ENCODE measurements at places on chromosomes 6 and 20.

DNA sequence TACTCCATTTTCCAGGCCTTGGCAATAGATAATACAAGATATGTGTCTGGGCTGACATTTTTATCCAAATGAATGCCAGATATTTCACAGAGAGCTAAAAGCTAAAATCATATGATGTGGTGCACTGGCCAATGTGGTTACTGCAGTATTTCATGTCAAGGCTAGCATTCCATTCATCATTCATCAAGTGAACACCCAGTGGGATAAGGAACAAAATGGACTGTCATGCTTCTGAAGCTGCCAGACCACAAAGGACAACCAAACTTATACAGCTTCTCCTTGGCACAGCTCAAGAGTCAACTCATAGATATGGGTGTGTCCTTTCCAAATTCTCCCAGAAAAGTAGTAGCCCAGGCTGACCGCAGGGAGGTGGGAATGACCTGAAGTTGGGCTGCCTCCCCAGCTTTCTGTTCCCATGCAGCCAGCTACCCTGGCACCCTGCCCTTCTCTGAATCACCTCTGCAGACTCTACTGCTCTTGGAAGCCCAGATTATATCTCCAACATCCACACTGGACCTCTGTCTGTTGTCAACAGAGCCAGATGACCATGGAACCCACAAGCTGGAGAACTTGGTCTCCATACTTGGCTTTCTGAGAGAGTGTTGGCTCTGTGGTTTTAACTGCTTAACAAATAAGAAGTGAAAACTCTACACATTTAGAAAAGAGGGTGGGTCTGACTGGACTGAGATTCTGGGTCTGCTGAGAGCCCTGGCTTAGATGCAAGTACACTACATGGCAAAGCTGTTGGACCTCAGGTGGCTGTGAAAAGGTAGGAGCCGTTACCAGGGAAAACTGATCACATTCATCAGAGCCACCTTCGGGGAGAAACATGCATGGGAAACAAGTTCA, 122.8 kb downstream of the ALDH8A1 start:
- peak; percentile 99 for DNase-seq

DNA sequence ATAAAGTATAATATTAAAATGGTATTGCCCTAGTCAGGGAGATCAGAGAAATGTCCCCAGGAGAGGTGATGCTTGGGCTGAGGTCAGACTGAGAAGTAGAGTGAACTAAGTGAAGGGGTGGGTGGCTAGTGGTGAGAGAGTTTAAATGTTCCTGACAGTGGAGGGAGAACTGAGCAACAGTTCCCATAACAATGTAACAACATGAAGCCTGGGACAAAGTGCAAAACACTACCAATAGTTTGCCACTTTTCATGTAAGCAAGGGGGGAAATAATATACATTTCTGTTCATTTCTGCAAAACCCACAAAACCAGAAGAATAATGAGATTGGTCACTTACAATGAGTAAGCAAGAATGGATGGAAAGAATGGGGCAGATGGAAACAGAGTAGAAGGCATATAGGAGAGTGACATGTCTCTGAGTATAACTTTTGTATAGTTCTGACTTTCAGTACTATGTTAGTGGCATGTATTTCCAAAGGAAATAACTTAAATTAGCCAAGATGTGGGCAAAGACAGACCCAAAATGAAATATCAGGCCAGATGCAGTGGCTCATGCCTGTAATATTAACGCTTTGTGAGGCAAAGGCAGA, 13.3 kb upstream of the FAXC start:
- DNase-seq, result no peak

DNA sequence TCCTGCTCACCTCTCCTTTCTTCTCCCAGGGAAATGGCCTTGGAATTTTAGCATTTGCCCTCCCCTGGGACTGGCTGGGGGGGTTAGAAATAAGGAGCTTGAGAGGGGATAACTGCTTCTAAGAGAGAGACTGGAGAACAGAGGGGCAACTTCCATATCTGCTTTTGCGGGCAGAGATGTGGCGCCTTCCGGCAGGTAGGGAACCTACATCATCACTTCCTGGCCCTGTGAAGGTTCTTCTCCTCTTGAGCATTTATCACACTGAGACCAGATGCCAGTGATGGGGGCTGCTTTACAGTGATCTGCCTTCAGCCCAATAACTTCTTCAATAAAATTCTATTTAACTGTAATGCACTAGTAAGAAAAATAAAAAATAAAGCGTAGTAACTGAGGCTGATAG, 48.1 kb downstream of the TBC1D7 start:
- no peak for DNase-seq

DNA sequence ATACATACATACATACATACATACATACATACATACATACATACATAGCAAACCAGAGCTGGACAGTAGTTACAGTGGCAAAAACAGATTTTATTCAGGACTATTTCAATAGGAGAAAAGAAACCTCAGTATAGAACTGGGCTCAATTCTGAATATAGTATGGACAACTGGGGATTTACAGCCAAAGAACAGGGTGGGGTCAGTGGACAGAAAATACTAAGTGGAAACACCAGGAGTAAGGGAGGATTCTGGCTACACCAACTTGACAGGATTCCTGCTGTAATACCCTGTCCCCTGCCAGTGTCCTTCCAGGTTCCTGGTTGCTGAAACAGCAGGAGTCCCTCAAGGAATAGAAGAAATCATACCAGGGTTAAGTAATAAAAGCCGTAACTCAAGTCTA, 293.1 kb downstream of the SLC35F1 start:
- no peak for DNase-seq

- no peak for DNase-seq
Observed at GRCh38 chr20:46575937-46576461, 25.5 kb upstream of the OCSTAMP start.

DNA sequence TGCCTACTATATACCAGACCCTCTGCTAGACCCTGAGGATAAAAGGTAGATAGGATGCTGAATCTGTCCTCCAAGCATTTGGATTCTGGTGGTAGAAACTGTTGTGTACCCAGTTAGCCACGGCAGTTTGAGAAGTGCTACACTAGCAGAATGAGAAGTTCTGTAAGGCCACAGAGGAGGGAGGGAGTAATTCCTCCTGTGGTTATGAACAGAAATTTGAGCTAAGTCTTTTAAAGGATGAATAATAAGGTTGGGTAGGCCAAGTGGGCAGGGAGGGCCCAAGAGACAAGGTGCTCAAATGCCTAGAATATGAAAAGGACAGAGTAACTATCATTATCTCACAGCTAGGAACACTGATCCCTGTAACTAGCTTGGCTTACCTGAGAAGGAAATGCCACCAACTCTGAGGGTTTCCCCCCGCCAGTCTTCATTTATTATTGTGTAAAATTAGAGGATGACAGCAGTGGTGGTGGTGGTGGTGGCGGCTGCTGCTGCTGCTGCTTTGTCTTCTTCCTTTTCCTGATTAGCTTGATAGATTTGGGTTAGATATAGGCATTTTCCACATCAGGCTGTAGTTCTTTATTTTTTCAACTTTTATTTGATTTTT, 243.3 kb downstream of the PRL start:
- no peak for DNase-seq

GRCh38 chr6:117264692-117265409, 507 bp upstream of the VGLL2 start:
- DNase-seq, result peak; percentile 23

GRCh38 chr6:37575221-37575620, 75.5 kb upstream of the CCDC167 start:
- no peak for DNase-seq

GRCh38 chr20:19809505-19809904, 51.4 kb downstream of the RIN2 start:
- no peak for DNase-seq

DNA sequence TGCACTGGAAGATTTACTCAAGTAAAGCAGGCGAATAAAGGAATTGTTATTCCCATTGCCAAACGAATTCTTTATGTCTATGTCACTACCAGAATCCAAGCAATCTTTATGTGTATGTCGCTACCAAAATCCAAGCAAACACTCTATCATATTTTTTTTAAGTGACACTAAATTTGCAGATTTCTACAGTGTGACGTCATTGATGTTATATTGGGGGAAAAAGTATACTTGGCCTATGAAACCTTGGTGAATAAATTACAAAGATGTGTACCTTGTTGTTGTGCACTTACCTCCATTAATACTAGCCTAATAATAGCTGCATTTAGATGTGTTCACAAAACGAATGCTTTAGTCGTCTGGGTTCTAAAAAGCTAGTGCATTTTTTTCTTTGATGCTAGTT, 957 bp downstream of the TTK start:
- DNase-seq, result no peak

DNA sequence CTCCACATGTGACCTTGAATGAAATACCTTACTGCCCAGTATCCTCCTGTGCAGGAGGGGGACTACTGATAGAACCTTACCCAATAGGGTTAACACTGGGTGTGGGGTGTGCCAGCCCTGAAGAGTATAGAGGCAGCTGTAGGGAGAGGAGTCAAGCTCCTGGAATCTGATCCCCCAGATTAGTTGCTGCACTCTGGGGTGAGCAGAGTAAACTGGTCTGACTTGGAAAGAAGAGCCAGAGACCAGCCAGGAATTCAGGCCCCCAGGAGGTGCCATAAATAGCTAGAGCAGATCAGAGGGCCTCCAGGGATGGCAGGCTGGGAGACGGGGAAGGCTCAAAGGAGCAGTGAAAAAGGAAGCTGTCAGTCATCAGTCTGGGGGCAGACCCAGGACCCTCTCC, 3.5 kb upstream of the APOBEC2 start:
- DNase-seq, result peak; percentile 69

- DNase-seq, result no peak
Observed at GRCh38 chr6:67394254-67394653, 1240.8 kb upstream of the ADGRB3 start.

- peak; percentile 28 for DNase-seq
Observed at GRCh38 chr20:45445805-45446562, 23.6 kb upstream of the WFDC2 start.

DNA sequence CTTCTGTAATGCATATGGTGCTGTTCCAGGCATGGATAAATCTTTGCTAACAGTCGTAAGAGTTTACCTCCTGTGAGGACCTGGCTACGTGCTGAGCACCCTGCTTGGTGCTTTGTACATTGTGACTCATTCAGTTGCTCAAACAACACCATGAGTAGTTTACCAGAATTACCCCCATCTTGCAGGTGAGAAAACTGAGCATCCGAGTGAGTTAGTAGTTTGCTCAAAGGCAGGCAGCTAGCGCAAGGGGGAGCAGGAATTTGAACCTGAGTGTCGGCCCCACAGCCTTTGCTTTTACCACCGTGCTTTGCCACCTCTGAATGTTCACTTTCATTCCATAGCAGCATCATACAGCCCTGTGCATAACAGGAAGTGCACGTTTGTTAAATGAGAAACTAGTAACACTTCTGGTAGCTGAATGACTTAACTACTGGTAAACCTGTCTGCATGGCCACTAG, 121.9 kb downstream of the MTHFD1L start:
- no peak for DNase-seq

- DNase-seq, result no peak
Observed at GRCh38 chr6:39208223-39208739, 21.0 kb downstream of the KCNK5 start.

GRCh38 chr20:41393705-41394066, 27.1 kb upstream of the EMILIN3 start:
- DNase-seq, result no peak

DNA sequence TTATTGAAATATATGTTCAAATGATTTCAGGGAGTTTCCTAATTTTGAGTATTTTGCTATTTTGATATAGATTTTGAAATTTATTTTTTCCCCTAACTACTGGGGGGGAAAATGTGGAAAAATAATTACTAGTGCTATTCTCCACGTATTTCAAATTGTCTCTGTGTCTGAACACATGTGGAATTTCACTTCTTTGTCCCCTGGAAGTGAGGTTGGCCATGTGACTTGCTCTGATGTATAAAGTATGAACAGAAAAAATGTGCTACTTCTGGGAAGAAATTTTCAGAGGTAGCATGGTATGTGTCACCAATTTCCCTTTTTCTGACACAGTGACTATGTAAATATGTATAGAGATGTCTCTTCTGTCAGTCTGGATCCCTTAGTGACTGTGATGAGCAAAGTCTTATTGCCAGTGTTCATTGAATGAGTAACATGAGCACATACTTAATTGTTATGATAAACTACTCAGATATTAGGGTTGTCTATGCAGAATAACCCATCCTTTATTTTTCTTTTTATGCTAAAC, 215.4 kb upstream of the CCN2 start:
- no peak for DNase-seq

- DNase-seq, result no peak
Observed at GRCh38 chr6:46652232-46652602, 401 bp downstream of the CYP39A1 start.

DNA sequence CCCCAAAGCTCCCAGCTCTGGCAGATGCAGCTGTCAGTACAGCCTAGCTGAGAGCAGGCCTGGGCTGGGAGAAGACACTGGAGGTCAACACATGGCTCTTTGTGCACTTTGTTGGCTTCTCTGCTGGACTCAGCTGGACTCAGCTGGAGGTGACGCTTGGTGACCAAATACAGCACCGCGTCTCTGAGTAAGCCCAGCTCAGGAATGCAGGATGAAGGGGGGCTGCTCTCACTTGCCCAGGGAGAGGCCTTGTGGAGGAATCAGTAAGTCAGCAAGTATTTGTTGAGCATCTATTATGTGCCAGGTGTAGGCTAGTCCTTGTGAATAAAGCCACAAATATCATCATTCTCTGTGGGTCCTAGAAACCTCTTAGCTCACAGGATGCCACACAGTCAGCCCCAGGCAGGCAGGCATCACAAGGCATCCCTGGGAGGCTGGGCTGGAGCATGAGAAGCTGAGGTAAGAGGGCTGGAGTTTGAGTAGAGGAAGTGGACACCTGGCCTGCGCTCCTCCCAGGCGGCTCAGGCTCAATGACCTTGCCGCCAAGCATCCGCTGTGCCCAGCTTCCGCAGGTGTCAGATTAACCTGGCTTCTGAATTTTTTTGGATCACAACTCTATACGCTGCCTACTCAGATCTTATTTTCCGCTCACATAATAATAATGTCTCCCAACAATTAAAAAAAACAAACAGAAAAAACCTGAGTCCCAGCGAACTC, 95.4 kb downstream of the TMEM170B start:
- DNase-seq, result peak; percentile 91

DNA sequence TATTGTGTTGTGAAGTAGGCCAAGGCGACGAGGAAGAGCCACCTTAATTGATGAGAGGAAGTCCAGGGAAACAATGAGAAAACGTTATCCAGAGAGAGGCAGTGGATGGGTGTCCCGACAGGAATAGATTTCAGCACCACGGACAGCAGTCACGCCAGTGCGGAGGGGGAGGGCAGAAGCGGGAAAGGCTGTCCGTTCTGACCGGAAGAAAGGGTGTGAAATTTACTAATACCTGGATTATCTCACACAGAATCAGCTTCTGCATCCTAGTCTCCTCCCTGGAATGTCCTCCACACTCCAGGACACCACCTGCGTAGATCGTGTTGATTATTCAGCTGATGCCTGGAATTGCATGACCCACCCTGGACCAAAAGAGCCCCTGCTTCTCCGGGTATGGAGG, 7.4 kb upstream of the BPIFA3 start:
- DNase-seq, result peak; percentile 67

GRCh38 chr20:53865901-53866793, 204.2 kb downstream of the BCAS1 start:
- DNase-seq, result peak; percentile 68

- no peak for DNase-seq
Observed at GRCh38 chr6:143762126-143762525, 81.0 kb upstream of the LTV1 start.

Measured in EH (cell line).